ENCODE measurements at places on chromosomes 5 and 9. TPM values are rescaled to one million over a fixed set of nuclear protein-coding genes. Genes with fewer than 3 reads are reported as not detected.

Gene FOXI1
- not detected for total RNA-seq

Gene OTP
- total RNA-seq: not detected

GRCh38 chr9:33510262-33511183 is 13.5 kb upstream of the ANKRD18B start:
- DNase-seq: peak; percentile 26

DNA sequence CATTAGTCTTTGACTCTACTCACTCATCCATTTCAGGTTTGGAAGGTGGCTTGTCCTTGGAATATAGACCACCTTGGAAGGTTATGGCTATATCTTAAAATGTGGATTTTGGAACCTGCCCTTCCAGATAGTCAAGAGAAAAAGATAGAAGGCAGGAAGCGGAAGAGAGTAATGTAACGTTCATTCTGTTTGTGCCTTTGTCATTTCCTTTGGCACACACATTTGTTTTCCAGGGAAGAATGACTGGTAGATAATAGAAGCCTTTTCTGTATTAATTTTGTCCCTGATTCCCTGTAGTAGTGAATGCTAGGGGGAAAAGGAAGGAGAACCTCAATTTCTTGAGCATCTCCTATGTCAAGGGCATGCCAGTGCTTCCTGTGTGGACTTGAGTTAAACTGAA is 54.7 kb downstream of the PPIC start:
- DNase-seq: no peak

All from activated T-helper 2 cell treated with anti-CD3 and anti-CD28 coated beads, Interferon-gamma antibody, Interleukin-2, Interleukin-4, amounts not matched to agents 10 μg/mL and 5 μg/mL and 100 μg/mL, durations not matched to agents 14 hours and 24 hours and 36 hours (primary cell).